Calu3 (cell line): ENCODE measurements at places on chromosomes 7 and 10. TPM values are rescaled to one million over a fixed set of nuclear protein-coding genes. Genes with fewer than 3 reads are reported as not detected.
A peak's percentile ranks its signal among the peaks of the same experiment; 100 is the strongest.

ELAPOR2 gene
- total RNA-seq: 0.68 and 0.83 TPM in 2 replicates

SPDYE5 gene
- not detected in 2 replicates for total RNA-seq

- no peak overlapping the region for H3K4me3 ChIP-seq
- H3K4me1 ChIP-seq: peaks cover 36% of the 10 kb centered on the region
- H3K27ac ChIP-seq: peak overlapping the region; percentile 10
- DNase-seq: no peak
Measured at GRCh38 chr7:48182718-48183369, 11.6 kb downstream of the ABCA13 start.

GRCh38 chr7:117024811-117025210 is 71.5 kb downstream of the ST7 start:
- no peaks in the 10 kb centered on the region for H3K27me3 ChIP-seq
- H3K4me1 ChIP-seq: no peaks in the 10 kb centered on the region
- DNase-seq: no peak
- H3K36me3 ChIP-seq: no peaks in the 10 kb centered on the region
- H3K27ac ChIP-seq: no peak overlapping the region
- H3K4me3 ChIP-seq: no peak overlapping the region

- no peak overlapping the region for H3K27ac ChIP-seq
- no peak overlapping the region for H3K4me3 ChIP-seq
- peaks cover 6% of the 10 kb centered on the region for H3K27me3 ChIP-seq
- no peaks in the 10 kb centered on the region for H3K4me1 ChIP-seq
- no peaks in the 10 kb centered on the region for H3K36me3 ChIP-seq
Measured at GRCh38 chr7:29319719-29320521, 125.3 kb downstream of the CHN2 start.

- H3K4me1 ChIP-seq: no peaks in the 10 kb centered on the region
- H3K36me3 ChIP-seq: no peaks in the 10 kb centered on the region
- no peaks in the 10 kb centered on the region for H3K27me3 ChIP-seq
- H3K4me3 ChIP-seq: no peak overlapping the region
Measured at GRCh38 chr7:12859761-12860160, 172.3 kb downstream of the ARL4A start.

LLCFC1 gene
- total RNA-seq: not detected in 2 replicates

- H3K4me3 ChIP-seq: peak overlapping the region; percentile 84
- DNase-seq: no peak
- peaks cover 18% of the 10 kb centered on the region for H3K27me3 ChIP-seq
- H3K4me1 ChIP-seq: peaks cover 14% of the 10 kb centered on the region
- H3K36me3 ChIP-seq: peaks cover 15% of the 10 kb centered on the region
Measured at GRCh38 chr7:134315679-134316538, 821 bp downstream of the SLC35B4 start.

DNA sequence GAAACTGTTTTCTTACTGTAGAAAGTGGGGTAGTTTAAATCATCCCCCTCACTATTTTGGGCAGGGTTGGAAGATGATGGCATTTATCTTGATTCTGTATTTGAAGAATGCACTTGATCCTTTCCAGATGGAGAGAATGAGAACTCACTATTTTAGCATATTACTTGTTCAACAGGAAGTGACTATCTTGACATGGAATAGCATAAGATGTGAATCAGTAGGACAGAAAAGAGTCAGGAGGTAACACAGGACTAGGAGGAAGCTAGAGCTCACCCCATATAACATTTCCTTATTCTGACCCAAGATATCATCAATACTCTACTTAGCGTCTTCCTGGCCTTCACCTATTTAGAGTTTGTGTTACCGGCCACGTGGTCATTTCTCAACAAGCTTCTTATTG is 400.2 kb downstream of the PHTF2 start:
- H3K27me3 ChIP-seq: peaks cover 16% of the 10 kb centered on the region
- H3K36me3 ChIP-seq: no peaks in the 10 kb centered on the region
- H3K4me3 ChIP-seq: no peak overlapping the region
- DNase-seq: no peak
- H3K27ac ChIP-seq: no peak overlapping the region

DNA sequence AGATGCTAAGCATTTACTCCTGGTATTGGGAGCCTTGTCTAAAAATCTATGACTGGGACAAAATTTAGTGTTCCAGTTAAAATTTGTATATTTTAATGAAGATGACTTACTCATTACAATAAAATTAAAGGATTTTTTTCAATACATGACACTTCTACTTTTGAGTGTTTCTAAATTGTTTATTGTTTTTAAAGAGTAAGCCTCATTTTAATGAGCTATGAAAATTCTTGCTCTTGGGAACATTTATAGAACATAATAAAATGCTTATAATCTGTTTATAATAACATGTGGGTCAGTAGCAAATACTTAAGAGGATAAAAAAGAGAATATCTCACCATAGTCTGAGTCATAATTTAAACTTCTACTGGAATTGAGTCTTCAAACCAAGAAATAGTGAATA is 149.5 kb downstream of the PLCE1 start:
- H3K4me1 ChIP-seq: no peaks in the 10 kb centered on the region
- H3K4me3 ChIP-seq: no peak overlapping the region
- DNase-seq: no peak

GPNMB gene
- total RNA-seq: 5.8 and 6.1 TPM in 2 replicates
